ENCODE measurements at places on chromosomes 13 and 19.

- DNase-seq: no peak
Observed at GRCh38 chr13:111099290-111099689, 15.8 kb upstream of the ARHGEF7 start.

DNA sequence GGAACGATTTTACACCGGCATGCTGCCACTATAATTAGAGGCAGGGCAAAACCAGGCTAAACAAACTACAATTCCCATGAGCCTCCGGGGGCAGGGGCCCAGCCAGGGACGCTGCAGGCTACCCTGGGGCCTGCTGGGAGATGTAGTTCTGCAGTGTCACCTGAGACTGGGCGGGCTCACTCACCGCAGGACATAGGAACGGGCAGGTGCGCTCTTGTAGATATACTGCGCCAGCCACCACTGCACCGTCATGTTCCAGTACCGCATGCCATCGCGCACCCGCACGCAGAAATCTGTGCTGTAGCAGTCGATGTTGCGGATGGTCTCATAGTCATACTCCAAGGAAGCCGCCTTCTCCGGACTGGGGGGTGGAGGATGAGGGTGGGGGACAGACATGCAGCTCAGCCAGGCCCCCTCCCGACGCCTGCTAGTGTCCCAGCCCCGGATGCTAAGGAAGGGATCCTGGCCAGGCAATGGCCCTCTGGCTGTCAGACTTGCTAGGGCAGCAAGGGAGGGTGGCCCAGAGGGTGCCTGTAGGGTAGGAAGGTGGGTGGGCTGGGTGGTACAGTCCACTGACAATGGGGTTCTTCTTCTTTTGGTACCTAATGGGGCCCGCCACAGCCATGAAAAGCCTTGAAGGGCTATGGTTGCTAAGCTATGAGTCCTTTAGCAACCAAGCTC lies 5.8 kb upstream of the TMC4 start:
- DNase-seq: no peak

GRCh38 chr19:3507371-3508120 lies 1.4 kb downstream of the FZR1 start:
- DNase-seq: no peak

DNA sequence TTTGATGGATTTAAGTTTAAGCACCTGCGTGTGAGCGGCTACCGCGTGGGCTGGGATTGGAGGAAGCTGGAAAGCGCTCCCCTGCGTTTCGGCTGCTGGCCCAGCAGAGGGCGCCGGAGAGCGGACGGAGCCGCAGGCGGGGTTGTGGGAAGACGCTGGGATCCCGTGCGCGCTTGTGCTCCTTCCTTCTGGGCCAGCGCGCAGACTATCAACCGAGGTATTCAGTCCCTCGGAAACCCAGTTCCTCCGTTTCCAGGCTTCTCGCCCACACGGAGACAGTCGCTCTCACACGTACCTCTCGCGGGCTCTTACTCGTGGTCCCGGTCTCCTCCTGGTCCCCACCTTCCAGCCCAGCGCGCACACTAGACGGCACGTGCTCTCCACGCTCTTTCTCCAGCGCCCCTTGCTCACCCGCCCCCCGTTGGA lies 28.8 kb downstream of the EPN1 start:
- no peak for DNase-seq

DNA sequence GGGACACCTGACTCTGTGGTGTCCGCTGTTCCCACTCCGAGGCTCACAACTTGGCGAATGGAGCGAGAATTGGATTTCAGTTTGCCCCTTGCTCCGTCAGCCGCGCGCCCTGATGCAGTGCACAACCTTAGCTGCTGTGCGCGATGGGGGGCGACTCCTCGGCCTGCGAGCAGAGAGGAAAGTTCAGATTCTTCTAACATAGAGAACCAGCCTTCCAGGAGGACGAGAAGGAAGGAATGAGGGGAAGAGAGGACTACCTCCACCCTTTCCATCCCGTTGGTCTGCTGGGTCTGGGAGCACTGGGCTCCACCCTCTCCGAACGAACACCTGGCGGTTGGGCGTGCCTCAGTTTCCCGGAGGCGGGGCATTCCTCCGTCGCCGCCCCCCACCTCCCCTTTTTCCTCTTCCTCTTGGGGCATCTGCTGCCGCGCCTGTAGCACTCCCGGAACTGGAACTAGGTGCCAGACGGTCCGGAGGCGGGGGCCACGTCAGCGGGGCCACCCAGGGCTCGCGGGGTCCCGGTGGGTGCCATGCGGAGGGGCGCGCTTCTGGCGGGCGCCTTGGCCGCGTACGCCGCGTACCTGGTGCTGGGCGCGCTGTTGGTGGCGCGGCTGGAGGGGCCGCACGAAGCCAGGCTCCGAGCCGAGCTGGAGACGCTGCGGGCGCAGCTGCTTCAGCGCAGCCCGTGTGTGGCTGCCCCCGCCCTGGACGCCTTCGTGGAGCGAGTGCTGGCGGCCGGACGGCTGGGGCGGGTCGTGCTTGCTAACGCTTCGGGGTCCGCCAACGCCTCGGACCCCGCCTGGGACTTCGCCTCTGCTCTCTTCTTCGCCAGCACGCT lies at the start of gene KCNK6:
Gene KCNK6, plus strand, starts transcription at position 425 of the 838 bp plus-strand sequence. Its CDS starts 106 bp downstream, at position 531.
- no peak for DNase-seq

GRCh38 chr13:51494156-51494555 lies 41.3 kb upstream of the INTS6 start:
- no peak for DNase-seq

- DNase-seq: no peak
Observed at GRCh38 chr13:70043685-70044084, 63.9 kb upstream of the ATXN8OS start.

GRCh38 chr13:92303428-92303827 lies 905.0 kb downstream of the GPC5 start:
- no peak for DNase-seq

DNA sequence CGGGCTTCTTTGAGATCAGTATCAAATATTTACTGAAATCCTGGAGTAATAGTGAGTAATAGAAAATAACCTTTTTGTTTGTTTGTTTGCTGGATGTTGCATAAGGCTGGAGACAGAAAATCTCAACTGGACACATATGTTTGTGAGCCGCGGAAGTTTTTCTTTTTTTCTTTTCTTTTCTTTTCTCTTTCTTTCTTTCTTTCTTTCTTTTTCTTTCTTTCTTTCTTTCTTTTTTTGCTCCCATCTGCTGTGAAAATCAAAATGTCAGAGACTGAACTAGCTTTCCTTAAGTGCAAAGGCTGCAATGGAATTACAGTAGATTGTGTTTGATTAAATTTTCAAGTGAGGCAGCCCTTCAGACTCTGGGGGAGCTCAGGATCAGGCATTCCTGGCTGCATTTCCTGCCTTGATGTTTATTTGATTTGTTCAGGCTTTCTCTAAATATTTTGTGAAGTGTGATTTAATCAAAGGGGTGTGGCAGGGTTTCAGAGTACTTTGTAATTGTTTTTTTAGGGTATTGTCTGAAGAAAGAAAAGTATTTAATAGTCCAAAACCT lies 319 bp downstream of the FRY start:
- no peak for DNase-seq

DNA sequence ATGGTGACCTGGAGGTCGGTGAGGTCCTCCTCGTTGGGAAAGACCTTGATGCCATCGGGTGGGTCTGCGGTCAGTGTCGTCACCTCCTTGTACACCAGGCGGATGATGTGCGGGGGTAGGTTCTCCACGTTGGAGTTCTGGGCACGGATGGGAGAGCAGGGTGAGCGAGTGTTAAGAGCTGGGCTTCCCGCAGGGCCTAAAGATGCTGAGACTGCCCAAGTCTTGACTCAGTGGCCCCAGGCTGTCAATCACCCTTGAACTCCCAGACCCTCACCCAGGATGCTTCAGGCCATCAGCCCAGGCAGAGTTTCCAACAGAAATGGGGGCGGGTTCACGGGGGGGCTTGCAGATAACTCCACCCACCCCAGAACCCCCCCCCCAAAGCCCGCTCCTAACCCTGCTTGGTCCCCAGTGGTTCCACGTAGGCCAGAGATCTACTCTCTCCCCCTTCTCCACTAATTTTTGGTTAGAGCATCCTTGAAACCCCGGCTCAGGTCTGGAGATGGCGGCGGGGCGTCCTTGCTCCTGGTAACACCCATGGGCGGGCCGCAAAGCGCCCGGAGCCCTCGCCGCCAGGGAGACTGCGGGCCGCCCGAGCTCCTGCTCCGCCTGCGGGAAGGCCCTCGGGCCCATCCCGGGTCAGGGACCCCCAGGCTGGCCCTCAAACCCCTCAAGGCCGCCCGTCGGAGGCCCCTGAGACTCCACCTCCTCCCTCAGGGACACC lies 600 bp downstream of the UBE2S start:
- peak; percentile 53 for DNase-seq

- no peak for DNase-seq
Observed at GRCh38 chr19:16779539-16780163, 49.5 kb upstream of the SIN3B start.

GRCh38 chr13:37889102-37889501 lies 19.5 kb upstream of the TRPC4 start:
- DNase-seq: no peak

DNA sequence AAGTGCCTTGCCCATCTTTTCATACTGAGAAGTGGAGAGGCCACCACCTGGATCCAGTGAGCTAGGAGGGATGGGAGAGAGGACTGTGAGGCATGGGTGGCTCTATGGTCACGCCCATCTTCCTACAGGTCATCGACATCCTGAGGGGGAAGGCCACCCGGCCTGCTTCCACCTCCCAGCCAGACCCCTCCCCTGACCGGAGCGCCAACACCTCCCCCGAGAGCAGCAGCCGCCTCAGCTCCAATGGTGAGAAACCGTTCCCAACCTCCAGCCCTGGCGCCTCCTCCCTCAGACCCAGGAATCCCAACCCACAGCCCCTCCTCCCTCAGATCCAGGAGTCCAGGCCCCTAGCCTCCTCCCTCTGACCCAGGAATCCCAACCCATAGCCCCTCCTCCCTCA lies 10.1 kb downstream of the BCL3 start:
- no peak for DNase-seq

GRCh38 chr19:4431808-4432674 lies 25.6 kb downstream of the UBXN6 start:
- no peak for DNase-seq

DNA sequence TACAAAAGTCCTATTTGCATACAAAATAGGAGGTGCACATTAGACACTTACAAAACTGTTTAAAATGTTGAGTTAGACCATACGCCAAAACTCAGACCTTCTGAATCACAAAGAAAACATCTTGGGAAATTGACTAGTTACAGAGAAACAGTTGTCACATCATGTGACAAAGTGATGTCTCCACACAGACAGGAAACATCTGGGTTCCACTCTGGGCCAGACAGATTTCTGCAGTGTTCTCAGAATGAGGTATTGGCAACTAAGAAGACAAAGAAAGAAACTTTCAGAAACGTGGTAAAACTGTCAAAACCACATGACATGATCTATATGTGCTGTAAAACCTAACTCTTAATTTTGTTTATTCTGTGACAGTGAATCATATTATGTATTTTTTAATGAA lies 6.7 kb downstream of the ZNF793 start:
- DNase-seq: no peak

DNA sequence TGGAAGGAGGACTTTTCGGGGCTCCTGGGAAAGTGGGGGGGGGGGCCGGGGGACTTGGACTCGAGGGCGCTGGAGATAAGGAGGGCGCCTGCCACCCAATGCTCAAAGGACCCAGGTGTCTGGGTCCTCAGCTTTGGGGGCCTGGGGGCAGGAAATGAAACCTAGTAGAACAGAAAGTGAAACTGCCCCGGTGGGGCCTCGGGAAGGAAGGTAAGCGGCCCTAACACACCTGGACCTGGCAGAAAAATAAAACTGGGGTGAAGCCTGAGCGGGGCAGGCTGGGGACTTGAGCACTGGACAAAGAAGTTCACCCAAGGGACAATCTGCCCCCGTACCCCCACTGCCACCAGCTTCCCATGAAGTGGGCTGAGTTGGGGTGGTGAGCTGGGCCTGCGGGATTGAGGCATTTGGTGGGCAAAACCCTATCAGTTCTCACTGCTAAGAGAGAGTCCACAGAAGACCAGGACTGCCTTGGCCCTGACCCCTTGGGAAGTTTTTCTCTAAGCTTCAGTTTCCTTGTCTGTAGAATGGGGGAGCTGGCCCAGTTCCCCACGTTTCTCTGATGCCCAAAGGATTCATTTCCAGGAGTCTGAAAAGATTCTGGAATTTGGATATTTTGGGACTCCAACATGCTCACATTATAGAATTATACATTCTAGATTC lies 2.3 kb downstream of the PRKD2 start:
- peak; percentile 89 for DNase-seq

- DNase-seq: peak; percentile 94
Observed at GRCh38 chr19:18436671-18437490, 1.1 kb downstream of the ISYNA1 start.

GRCh38 chr13:85497652-85498051 lies 301.6 kb downstream of the SLITRK6 start:
- no peak for DNase-seq

DNA sequence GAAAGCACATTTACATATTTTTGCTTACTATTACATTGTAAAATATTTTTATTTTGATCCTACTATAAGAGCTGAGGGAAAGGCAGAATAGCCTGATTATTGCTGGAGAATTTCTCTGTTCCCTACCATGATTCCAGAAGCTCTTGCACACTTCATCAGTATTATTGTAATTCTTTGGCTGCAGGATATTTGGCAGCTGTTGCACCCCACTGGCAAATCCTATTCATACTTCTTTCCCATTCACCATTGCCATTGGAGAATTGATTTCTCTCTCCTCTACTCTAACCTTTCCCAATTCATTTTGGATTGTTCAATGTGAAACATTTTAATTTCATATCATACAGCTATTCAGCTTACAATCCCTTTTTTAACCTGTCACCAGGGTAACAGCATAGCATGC lies 238.0 kb downstream of the GGACT start:
- no peak for DNase-seq

GRCh38 chr19:41587101-41587837 lies 11.3 kb downstream of the CEACAM21 start:
- no peak for DNase-seq

GRCh38 chr19:5052945-5053485 lies 84.1 kb downstream of the KDM4B start:
- DNase-seq: no peak

DNA sequence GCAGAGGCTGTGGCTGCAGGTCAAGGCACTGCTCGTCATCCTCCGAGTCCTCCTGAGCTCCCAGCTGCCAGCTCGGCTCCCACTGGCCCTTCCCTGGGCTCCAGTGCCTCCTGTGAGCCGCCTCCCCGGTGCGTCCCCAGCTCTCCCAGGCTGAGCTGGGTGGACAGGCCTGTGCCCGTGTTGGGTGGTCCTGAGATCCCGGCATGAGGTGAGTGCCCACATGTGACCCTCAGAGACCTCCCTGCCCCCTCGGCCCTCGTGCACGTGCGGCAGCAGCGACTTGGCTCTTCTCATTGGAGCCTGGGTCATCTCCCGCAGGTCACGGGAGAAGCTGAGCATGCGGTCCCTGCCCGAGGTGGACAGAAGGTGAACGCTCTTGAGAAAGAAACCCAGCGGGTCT lies 15.4 kb downstream of the ADAT3 start:
- no peak for DNase-seq

GRCh38 chr19:40465025-40465556 lies 454 bp downstream of the BLVRB start:
- DNase-seq: no peak

- no peak for DNase-seq
Observed at GRCh38 chr19:38389101-38389925, 816 bp downstream of the SPRED3 start.
